Activated T-cell treated with anti-CD3 and anti-CD28 coated beads, Interleukin-2, amount 50 U/mL, for 1 hour (primary cell): ENCODE measurements at places on chromosomes 1 and 21.

DNA sequence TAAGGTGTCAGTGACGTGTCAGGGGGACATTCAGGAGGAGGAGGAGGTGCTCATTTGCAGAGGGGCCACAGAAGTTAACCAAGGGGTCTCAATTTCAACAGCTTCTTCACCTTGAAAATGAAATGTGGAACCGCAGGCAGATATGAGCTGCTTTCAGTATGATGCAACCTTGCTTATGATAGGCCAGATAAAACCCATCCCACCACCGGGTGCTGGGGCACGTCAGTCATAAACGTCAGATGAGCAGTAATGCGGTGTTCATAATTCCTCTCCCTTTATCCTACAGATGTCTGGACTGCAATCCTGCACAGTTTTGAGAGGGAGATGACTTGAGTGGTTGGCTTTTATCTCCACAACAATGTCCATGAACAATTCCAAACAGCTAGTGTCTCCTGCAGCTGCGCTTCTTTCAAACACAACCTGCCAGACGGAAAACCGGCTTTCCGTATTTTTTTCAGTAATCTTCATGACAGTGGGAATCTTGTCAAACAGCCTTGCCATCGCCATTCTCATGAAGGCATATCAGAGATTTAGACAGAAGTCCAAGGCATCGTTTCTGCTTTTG is 1.7 kb downstream of the PTGFR start:
- no peak for DNase-seq

DNA sequence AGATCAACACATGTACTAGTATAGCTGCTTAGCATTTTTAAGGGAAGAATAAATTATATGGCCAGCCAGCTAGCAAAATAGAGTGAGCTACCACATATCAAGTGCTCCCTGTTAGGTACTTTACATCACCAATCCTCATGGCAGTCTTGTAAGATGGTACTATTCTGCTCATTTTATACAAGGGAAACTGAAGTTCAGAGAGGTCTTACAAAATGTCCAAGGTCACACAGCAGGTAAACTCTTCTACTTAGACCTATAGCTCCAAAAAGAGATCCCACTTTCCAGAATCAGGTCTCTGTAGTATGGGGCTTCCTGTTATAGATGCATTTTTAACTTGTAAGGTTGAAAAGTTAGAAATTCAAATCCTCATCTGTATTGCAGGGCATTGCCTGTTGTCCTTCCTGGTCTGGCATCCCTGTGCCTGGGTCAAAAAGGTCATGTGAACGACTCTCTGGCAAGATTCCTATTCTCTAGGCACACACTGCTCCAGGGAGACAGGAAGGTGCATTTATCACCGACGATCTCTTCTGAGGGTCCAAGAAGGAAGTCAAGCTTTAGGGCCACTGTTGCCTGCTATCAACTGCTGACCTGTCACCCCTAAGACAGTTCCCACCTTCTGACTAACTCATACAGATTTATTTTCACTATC is 41.1 kb downstream of the TRIT1 start:
- no peak for DNase-seq

DNA sequence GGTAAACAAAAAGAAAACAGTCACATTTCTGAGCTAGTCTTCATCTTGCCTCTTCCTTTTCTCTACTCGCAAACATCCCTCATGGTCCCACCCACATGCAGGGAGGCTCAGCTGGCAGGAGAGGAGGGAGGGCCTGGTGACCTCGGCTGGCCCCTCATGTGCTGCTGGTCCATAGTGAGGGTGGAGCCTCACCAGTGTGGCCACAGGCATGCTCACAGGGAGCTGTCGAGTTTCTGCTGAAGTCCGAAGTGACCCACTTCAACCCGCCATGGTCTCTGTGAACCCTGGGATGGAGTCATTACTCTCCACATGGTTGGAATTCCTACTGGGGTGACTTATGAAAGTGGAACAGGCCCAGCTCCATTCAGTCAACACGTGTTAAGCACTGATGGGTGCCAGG is 253.4 kb downstream of the RHOU start:
- no peak for DNase-seq

GRCh38 chr1:244237445-244237844 is 186.4 kb downstream of the ZBTB18 start:
- no peak for DNase-seq

DNA sequence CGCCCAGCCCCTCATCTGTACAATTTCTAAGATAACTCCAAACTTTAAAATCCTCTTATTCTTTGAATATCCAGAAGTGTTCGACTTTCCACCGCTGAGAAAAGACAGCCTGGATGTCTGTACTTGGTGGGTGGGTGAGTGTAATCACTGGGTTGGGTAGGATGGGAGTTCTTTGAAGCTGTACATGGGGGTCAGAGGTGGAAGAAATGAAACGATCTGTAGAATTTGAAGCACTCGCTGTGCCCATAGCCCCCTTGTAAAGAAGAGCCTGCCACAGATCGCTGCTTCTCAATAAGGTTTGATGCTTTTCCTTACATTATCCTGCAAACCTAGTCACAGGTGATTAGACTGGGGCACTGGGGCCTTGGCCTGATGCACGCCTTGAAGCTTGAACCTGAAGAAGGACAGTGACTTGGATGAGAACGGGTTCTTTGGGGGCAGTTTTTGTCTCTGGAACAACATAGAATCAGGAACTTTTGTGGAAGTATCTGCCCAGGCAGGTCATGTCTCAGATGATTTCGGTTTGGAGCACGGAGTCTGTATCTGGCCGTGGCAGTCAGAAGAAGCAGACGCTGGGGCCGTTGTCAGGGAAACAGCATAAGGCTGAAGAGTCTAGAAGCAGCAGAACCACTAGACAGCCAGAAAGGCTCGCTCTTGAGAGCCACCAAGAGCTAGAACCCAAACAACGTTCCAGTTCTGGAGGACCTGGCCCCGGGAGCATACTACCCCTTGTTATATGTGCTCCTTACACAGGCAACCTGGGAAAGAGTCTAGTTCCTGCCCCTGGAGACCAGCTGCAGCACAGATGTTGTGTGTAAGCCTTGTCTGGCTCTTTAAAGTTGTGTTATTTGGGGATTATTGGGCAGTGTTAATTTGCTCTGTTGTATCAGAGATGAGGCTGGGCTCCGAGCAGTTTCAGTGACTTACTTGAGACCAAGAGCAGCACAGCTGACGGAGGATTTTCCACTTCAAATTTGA is 45.1 kb upstream of the SCCPDH start:
- DNase-seq, result no peak

DNA sequence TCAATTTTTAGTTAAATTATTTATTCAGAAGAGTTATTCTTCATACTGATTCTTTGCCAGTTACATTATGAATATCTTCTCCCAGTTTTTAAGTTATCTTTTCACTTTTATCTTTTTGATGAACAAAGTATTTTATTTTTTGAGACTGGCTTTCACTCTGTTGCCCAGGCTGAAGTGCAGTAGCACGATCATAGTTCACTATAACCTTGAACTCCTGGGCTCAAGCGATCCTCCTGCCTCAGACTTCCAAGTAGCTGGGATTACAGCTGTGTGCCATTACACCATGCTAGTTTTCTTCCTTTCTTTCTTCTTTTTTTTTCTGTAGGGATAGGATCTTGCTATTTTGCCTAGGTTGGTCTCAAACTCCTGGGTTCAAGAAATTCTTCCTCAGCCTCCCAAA is 3.5 kb downstream of the GORAB start:
- no peak for DNase-seq

- DNase-seq, result no peak
Measured at GRCh38 chr1:40630488-40631223, 34.8 kb downstream of the RIMS3 start.

DNA sequence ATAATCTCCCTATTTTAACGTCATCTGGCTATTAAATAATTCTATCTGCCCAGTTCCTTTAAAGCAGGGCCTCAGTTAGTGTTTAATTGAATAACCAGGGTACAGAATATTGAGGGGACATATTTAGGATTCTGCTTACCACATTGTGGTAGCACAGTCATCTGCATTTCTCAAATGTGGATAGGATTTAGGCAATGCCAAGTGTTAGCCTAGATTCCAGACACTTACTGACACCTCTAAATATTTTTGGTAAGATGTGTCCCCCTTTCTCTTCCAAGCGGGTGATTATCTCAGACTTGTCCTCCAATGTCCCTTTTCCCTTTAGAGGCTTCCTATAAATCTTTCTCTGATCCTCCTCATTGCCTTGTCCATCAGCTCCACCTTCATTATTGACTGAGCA is 160.8 kb upstream of the HOOK1 start:
- no peak for DNase-seq

DNA sequence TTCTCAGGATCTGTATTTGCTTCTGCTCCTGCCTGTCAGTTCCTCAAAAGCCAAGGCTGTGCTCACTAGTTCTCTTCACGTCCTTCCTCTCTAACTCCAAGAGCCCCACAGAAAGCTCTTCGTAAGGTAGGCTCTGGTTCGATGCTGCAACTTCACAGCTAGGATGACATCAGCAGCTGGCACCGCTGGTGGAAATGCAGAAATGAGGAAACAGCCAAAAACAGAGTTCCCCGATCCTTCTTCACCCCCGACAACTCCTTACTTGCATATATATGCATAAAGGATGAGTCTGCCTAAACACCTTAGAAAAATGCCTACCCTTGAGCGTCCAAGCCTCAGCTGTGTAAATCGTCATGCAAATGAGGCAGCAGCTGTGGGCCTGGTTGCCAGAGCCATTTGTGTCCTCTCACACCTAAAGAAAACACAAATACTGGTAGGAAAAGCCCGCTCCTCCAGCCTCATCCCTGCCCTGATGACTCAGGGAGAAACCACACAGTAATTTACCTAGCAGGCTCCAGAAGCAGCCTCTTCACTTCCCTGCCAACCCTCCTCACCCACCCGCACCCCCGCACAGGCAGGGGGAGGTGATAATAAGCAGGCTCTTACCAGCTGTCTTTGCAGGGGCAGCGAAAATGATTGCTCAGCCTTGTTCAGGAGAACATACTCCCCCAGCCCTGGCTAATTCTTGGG is 28.2 kb downstream of the BATF3 start:
- no peak for DNase-seq

DNA sequence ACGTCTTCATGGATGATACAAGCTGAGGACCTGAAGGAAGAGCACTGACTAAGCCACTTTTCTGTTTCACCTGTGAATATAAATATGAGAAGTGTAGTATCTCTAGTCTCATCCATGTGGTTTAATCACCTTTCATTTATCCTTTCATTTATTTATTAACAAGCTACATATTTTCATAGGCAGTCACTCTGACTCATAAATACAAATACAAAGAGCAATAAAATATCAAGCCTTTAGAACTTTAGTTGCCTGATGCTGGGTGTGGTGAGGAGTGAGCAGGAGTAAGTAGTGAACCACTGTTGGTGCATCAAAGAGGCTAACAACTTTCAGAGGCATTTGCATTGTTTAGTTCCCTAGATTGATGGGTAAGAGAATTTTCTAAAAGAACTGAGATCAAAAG is 269.0 kb upstream of the C1orf87 start:
- no peak for DNase-seq

- no peak for DNase-seq
Measured at GRCh38 chr1:45656573-45657226, 29.6 kb downstream of the GPBP1L1 start.

DNA sequence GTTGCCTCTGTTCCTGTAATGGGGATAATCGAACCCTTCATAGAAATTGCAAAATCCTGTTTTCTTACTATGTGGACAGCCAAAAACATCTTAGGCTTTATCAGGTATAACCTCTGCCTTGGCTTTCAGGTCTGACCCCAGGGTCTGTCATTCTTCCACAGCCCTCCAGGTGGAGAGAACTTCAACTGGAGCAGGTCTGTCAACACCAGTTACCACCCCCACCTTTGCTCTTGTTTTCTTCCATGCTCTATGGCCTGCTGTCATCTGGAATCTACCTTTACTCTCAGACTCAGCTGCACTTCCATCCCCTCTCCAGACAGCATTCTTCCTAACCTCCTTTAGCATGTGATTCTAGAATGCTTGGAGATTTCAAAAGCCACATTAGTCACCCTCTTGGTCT is 10.4 kb upstream of the GJA9 start:
- DNase-seq, result no peak

GRCh38 chr1:2543543-2544092 is 12.6 kb upstream of the TNFRSF14 start:
- peak; percentile 63 for DNase-seq

DNA sequence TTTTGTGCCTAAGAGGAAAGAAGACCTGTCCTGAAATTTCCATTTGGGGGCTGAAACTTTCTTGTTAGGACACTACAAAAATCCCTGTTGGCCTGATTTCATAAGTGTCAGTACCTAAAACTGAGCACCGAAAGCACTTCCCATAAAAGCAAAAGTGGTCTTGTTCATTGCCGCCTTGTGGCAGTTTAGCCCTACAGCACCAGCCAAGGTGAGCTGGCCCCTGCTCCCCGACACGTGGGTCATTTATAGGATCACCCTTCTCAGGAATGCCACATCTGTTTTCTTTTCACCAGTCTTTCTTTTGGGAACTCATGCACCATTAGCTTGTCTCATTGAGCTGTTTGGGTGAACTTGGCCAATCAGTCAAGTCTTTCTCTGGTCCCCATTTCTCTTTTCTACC is 155.8 kb upstream of the KAZN start:
- DNase-seq, result no peak

DNA sequence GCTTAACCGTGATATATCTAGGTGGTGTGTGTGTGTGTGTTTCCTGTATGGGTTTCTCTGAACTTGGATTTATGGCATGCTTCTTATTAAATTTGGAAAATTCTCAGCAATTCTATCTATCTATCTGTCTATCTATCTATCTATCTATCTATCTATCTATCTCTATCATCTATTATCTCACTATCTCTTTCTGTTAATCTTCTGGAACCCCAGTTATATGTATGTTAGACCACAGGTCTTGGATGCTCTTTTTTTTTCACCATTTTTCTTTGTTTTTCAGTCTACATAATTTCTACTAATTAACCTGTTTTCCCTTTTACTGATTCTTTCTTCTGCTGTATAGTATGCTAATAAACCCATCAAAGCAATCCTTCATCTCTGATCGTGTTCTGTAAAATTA is 538.0 kb downstream of the PTPRU start:
- no peak for DNase-seq

- DNase-seq, result no peak
Measured at GRCh38 chr1:161200992-161201835, 953 bp upstream of the NDUFS2 start.

- no peak for DNase-seq
Measured at GRCh38 chr1:153390938-153391710, at the start of gene S100A8. Gene S100A8, minus strand, starts transcription at chr1:153391073. Its CDS starts 538 bp downstream, at chr1:153390535.

DNA sequence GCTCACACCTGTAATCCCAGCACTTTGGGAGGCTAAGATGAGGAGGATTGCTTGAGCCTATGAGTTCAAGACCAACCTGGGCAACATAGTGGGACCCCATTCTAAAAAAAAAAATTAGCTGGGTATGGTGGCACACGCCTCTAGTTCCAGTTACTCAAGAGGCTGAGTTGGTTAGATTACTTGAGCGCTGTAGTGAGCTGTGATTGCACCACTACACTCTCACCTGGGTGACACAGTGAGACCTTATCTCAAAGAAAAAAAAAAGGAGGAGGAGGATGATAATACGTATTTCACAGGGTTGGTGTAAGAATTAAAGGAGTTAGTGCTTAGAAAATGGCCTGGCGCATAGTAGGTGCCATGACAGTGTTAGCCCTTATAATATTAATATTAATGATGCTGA is 144.1 kb downstream of the PLXNA2 start:
- no peak for DNase-seq

GRCh38 chr1:54510715-54511270 is 37.2 kb upstream of the ACOT11 start:
- DNase-seq, result no peak

GRCh38 chr21:40386294-40386911 is 460.6 kb downstream of the DSCAM start:
- no peak for DNase-seq
